A549 treated with Hydrocortisone at 1 μM for 4 hours (cell line): ENCODE measurements at places on chromosomes 4 and X. TPM values are rescaled to one million over a fixed set of nuclear protein-coding genes. Genes with fewer than 3 reads are reported as not detected.

Gene SMC1A
- total RNA-seq: 41.1 to 61.9 TPM (median 50.0 TPM) in 5 replicates

Gene ARHGAP36
- total RNA-seq: not detected in 5 replicates

Gene FMR1NB
- not detected in 5 replicates for total RNA-seq

Gene GPR50
- 0.13 to 0.32 TPM (median 0.24 TPM) in 5 replicates for total RNA-seq

Gene UGT2B11
- 0.09 to 0.17 TPM (median 0.10 TPM) in 5 replicates for total RNA-seq

Gene ARHGAP4
- total RNA-seq: 1.3 to 2.1 TPM (median 1.4 TPM) in 5 replicates

Gene GAGE12E
- not detected in 5 replicates for total RNA-seq

Gene MAGEA2
- 0.06 to 0.29 TPM (median 0.07 TPM) in 3 of 5 replicates, not detected in the others for total RNA-seq

Gene CENPI
- 9.9 to 18.2 TPM (median 13.1 TPM) in 5 replicates for total RNA-seq

Gene OTUD6A
- total RNA-seq: not detected in 5 replicates

Gene HSD17B13
- total RNA-seq: 0.05 to 0.08 TPM in 2 of 5 replicates, not detected in the others

Gene ARX
- total RNA-seq: 0.38 to 0.72 TPM (median 0.62 TPM) in 5 replicates

Gene FATE1
- total RNA-seq: not detected in 5 replicates

Gene GLRA3
- total RNA-seq: 0.01 TPM in 1 of 5 replicates, not detected in the others

Gene DCAF16
- 4.0 to 9.2 TPM (median 7.1 TPM) in 5 replicates for total RNA-seq

Gene VSIG4
- total RNA-seq: not detected in 5 replicates
